ENCODE measurements at places on chromosomes 16 and 17. TPM values are rescaled to one million over a fixed set of nuclear protein-coding genes. Genes with fewer than 3 reads are reported as not detected.

Gene SLC16A5
- total RNA-seq: 26.0 TPM

Gene CSNK1D
- 191 TPM for total RNA-seq

- H3K4me3 ChIP-seq: no peak overlapping the region
- peaks cover 65% of the 10 kb centered on the region for H3K27me3 ChIP-seq
- no peaks in the 10 kb centered on the region for H3K36me3 ChIP-seq
- H3K27ac ChIP-seq: no peak overlapping the region
- no peaks in the 10 kb centered on the region for H3K4me1 ChIP-seq
- DNase-seq: no peak
These were observed 6.6 kb downstream of the LPO start for GRCh38 chr17:58244963-58245362.

DNA sequence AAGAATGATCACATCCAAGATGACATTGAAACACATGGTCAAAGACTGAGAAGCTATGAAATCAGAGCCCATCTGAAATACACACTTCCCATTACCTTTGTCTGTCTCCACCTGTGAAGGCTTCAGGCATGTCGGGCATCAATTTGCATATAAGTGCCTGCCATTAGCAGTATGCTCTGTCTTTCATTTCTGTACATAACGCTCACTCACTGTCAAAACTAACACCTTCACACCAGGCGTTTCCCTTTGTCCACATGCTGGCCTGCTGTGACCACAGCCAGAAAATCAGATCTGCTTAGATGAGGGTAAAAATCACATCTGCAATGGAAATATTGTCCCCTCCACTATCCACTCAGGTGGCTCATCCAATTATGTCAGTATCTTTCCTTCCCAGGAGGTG lies 524.8 kb downstream of the TOX3 start:
- DNase-seq: no peak
- H3K36me3 ChIP-seq: no peaks in the 10 kb centered on the region
- no peak overlapping the region for H3K27ac ChIP-seq
- H3K27me3 ChIP-seq: peaks cover 61% of the 10 kb centered on the region

DNA sequence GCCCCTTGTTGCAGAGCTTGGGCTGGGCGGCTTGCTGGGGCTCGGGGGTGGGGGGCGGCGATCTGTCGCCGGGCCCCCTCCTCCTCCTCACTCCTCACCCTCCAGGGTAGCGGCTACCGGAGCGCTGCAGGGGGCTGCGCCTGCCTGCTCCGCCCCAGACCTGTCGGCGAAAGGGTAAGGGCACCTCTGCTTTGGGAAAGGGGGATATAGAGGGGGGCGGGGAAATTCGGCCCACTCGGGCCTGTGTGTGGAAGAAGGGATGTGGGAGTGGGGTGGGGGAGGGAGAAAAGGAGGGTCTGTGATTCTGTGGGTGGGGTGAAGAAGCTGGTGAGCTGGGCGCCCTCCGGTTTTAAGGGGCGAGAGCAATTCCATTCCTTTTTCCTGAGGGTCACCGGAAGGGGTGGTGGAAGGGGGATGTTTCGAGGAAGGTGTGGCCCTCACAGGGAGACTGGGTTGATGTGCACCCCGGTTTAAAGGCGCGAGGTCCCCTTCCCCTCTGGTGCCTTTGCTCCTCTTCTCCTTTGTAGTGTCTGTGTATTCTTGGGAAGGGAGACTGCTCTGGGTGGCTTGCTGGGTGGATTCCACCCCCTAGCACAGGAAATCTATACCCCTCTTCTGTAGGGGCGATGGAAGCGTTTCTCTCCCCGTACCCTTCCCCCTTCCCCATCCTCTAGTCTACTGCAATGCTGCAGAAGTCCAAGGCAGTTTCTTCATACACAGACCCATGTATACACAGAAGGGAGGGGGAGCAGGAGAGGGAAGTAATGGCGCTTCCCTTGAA lies 878 bp downstream of the TAOK1 start:
- H3K27me3 ChIP-seq: no peaks in the 10 kb centered on the region
- H3K36me3 ChIP-seq: peaks cover 22% of the 10 kb centered on the region
- peak; percentile 38 for DNase-seq
- H3K4me1 ChIP-seq: peaks cover 26% of the 10 kb centered on the region

DNA sequence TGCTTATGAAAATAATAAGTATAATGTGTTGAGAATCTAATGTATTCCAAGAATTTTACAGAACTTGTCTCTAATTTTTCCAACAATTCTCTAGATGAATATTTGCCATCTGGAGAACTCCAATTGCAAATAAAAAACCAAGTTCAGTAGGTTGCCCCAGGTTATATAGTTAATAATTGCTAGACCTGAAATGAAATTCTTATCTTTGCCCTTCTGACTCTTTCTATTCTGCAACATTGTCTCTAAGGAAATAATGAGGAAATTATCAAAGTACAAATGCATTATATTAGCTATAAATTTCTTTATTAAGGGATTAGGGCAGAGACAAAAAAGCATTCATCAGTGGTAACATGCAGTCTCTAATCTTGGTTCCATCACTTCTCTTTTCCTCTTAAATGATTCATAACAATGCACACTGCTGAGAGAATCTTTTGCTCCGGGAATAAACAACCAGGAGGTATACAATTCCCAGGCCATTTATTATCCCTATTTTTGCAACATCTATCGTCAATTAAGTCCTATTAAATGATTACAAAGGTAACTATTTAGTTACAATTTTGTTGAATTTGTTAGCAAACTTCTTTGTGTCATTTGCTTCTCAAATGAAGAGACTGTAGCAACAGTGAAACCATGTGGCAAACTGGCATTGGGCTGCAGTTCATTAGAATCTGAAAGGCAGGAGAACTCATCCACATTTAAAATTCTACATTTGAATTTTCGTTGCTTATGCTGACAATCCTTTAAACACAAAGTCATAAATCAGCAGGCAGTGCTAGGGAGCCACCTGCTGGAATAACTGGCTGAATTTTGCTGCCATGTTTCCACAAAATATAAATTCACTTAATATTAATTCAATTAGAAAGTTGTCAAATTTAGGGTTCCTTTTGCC lies 349.6 kb downstream of the KIF2B start:
- peaks cover 11% of the 10 kb centered on the region for H3K36me3 ChIP-seq
- no peak overlapping the region for H3K4me3 ChIP-seq
- no peaks in the 10 kb centered on the region for H3K27me3 ChIP-seq
- peak; percentile 16 for DNase-seq
- H3K4me1 ChIP-seq: peaks cover 6% of the 10 kb centered on the region

DNA sequence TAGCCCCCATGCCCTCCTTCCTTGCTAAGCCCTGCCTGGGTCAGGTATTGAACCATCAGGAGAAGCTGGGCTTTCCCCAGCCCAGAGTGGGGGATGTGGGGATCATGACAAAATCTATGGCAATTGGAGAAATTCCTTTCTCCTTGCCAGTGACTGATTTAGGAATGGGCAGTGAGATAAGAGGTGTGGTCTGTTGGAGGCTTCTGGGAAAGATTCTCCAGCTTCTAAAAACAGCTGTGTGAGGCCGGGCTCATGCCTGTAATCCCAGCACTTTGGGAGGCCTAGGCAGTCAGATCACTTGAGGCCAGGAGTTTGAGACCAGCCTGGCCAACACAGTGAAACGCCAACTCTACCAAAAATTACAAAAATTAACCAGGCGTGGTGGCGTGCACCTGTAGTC lies 69.1 kb downstream of the SRCIN1 start:
- peaks cover 41% of the 10 kb centered on the region for H3K27me3 ChIP-seq
- DNase-seq: no peak
- H3K4me3 ChIP-seq: no peak overlapping the region
- H3K4me1 ChIP-seq: no peaks in the 10 kb centered on the region
- no peak overlapping the region for H3K27ac ChIP-seq
- peaks cover 5% of the 10 kb centered on the region for H3K36me3 ChIP-seq

DNA sequence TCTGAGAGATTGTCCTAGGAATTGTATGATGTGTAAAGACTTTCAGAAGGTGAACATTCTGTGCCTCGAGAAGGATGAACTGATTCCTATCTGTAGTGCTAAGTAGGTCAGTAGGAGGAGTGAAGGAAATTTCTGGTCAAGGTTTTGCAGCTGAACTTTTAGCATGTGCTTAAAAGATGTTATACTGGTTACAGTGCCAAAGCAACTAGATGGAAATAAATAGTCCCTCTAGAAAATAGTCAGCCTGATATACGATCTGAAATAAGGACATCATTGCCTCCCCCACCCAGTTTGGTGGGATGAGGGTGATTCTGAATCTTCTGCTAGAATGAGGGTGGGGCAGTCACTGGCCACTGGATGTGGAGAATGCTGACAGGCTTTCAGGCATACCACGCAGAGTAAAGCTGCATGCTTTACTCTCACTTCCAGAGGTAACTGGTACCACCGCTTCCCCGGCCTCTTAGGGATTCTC lies 57.2 kb upstream of the VPS4A start:
- H3K36me3 ChIP-seq: no peaks in the 10 kb centered on the region
- no peaks in the 10 kb centered on the region for H3K27me3 ChIP-seq
- H3K4me3 ChIP-seq: no peak overlapping the region
- no peaks in the 10 kb centered on the region for H3K4me1 ChIP-seq

DNA sequence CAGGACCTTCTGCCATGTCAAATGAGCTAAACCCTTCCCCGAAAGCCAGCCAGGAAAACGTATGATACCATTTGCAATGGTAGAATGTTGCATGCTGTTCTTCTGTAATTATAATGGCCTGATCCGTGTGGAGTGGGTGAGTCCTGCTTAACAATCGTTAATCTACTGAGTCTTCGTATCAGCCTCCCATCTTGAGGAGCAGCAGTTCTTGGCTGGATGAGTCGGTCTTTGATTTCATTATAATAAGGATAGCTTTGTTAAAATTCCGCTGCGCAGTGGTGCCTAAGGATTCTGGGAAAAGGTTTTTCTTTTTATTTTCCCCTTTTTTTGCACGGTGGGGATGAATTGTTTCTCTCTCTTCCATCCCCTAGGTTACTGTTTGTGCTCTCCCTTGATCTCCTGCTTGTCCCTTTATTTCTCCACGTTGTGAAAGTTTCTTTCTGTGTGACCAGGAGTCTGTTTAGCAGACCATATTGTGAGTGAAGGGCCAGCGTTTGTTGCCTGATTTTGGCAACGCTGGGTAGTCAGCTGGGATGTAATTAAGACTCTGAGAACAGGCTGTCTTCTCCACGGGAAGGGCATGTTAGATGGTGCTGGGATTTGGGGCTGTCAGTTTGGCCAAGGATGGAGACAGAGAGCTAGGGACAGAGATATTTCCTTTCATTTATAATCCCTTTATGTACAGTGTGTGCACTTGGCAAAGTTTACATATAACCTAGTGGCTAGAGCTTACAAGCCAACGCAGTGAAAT lies 263.0 kb downstream of the FTO start:
- no peak overlapping the region for H3K27ac ChIP-seq
- H3K27me3 ChIP-seq: no peaks in the 10 kb centered on the region
- H3K4me1 ChIP-seq: no peaks in the 10 kb centered on the region
- H3K4me3 ChIP-seq: no peak overlapping the region
- DNase-seq: no peak

DNA sequence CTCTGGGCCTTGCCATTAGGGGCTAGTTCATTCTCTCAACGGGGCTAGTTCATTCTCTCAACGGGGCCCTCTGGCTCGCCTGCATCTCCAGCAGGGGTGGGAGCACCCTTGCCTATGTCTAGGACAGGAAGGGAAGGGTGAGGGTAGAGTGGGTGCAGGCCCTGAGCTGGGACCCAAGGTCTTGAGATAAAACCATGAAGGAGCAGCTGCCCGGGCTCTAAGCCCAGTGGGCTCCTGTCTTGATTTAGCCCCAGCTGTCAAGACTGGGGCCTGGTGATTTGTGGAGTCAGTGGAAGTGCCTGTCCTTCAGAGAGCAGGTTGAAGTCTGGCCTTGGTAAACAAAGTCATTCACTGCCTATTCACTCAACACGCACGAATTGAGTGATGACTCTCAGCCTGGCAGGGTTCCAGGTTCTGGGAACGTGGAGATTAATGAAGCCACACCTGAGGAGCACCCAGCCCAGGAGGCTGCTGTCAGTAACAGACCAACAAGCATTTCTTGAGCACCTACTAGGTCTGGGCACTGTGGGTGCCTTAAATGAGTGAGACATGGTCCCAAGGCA lies 35.4 kb downstream of the WNT3 start:
- no peaks in the 10 kb centered on the region for H3K27me3 ChIP-seq
- DNase-seq: peak; percentile 37
- H3K36me3 ChIP-seq: no peaks in the 10 kb centered on the region
- H3K4me1 ChIP-seq: peaks cover 6% of the 10 kb centered on the region

DNA sequence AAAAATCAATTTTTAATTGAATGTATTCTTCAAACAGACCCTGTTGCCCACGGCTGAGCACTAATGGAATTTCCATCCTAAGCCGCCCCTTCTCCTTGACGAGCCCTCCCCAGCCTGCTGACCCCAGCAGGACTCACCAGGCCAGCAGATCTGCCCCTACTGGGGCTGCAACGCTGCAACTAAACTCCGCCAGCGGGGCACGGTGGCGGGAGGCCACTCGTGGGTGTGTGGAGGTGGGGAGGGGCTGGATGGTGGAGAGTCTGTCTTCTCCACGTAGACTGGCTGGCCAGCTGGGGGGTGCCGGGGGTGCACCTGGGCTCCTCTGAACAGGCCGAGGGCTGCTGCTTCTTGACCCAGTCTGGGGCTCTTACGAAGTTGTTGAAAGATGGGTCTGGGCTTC lies 67.8 kb downstream of the ENGASE start:
- no peak for DNase-seq
- H3K27ac ChIP-seq: no peak overlapping the region
- peaks cover 50% of the 10 kb centered on the region for H3K27me3 ChIP-seq
- H3K4me3 ChIP-seq: no peak overlapping the region
- H3K4me1 ChIP-seq: no peaks in the 10 kb centered on the region
- H3K36me3 ChIP-seq: no peaks in the 10 kb centered on the region

GRCh38 chr16:2008009-2008526 lies 1.6 kb downstream of the ZNF598 start:
- peak overlapping the region; percentile 85 for H3K27ac ChIP-seq
- H3K4me3 ChIP-seq: peak overlapping the region; percentile 79

- peak overlapping the region; percentile 75 for H3K27ac ChIP-seq
- peak; percentile 96 for DNase-seq
- peaks cover 18% of the 10 kb centered on the region for H3K36me3 ChIP-seq
- H3K4me1 ChIP-seq: peaks cover 32% of the 10 kb centered on the region
- peak overlapping the region; percentile 47 for H3K4me3 ChIP-seq
- H3K27me3 ChIP-seq: no peaks in the 10 kb centered on the region
These were observed 14.3 kb downstream of the CMTM3 start for GRCh38 chr16:66618588-66619375.

- H3K27me3 ChIP-seq: peaks cover 11% of the 10 kb centered on the region
- H3K4me1 ChIP-seq: no peaks in the 10 kb centered on the region
- no peaks in the 10 kb centered on the region for H3K36me3 ChIP-seq
- no peak overlapping the region for H3K27ac ChIP-seq
These were observed 3.3 kb upstream of the SLFN12L start for GRCh38 chr17:35540589-35541404.

Data from MCF 10A (cell line).